Caudate nucleus (tissue), 63 donors: ENCODE measurements at places on chromosomes 2 and 18.

DNA sequence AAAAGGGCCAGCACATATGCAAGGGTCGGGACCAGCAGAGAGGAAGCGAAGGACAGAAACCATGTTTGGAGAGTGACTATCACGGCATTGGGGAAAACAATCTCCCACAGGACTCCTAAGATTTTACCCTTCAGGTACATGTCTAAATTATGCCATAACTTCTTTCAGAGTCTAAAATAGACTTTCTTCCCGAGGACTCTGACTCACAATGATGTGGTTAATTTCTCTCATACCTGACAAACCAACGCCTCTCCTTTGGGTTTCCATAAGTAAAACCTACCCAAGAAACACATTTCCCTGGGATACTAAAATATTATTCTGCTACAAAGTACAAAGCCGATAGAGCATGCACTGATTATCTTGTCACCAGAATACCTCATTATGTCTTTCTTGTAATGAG, 127.8 kb upstream of the NETO1 start:
- DNase-seq: no peak

- no peak for DNase-seq
These were observed 100.9 kb upstream of the TEX51 start for GRCh38 chr2:126797622-126798275.

GRCh38 chr18:36187826-36188721, 777 bp downstream of the MOCOS start:
- DNase-seq: no peak

- DNase-seq: no peak
These were observed 73.4 kb upstream of the TMEM18 start for GRCh38 chr2:750628-751027.

DNA sequence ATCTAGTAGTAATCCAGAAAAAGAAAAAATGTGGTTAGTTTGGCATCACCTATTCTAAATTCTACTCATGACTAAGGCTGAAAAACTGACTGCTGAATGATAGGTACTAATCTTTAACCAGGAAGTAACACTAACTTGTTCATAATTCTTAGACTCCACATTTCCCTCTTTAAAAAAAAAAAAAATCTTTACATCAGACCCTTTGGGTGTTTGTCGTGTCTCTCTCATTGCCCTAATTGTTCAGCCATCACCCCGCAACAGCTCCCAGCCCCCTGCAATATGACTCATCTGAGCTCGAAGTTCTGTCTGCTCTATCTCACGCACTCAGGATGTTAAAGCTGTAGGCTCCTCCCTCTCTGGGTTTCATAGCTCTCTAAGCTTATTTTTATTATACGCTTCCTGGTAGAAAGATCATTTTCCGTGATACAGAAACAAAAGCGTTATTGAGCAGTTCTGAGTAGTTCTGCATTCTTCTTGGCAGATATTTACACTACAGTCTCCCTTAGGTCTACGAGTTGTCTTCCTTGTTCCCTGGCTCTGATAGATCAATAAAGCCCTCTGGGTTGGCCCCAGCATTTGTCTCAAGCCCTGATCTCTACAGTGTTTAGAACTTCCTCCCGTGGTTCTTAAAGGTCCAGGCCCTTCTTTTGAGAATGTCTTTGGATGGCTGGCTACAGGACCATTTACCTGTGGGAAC, 95.6 kb downstream of the TNFRSF11A start:
- DNase-seq: no peak

DNA sequence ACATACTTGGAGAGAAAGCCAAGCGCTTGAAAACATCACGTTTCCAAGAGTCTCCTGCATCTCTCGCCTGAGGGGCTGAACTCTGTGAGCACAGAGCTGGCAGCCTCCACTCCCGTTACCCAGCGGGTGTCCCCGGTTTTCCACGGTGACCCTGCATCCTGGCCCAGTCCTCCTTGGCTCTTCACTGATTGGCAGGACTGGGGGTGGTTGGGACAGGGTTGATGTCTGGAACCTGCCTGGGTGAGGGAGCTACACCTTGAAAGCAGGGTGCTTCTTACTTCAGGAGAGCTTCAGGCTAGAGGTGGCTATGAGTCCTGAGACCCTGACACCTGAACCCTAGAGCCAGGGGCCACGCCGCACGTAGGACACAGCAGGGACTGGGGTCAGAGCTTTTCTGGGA, 234.1 kb downstream of the DYSF start:
- DNase-seq: no peak
